NCI-H82 (cell line): ENCODE measurements at places on chromosomes 7 and 10.

GRCh38 chr10:59047180-59047579 lies 129.3 kb upstream of the PHYHIPL start:
- DNase-seq, result peak; percentile 0

GRCh38 chr7:98194672-98195457 lies 16.4 kb upstream of the BHLHA15 start:
- no peak for DNase-seq

DNA sequence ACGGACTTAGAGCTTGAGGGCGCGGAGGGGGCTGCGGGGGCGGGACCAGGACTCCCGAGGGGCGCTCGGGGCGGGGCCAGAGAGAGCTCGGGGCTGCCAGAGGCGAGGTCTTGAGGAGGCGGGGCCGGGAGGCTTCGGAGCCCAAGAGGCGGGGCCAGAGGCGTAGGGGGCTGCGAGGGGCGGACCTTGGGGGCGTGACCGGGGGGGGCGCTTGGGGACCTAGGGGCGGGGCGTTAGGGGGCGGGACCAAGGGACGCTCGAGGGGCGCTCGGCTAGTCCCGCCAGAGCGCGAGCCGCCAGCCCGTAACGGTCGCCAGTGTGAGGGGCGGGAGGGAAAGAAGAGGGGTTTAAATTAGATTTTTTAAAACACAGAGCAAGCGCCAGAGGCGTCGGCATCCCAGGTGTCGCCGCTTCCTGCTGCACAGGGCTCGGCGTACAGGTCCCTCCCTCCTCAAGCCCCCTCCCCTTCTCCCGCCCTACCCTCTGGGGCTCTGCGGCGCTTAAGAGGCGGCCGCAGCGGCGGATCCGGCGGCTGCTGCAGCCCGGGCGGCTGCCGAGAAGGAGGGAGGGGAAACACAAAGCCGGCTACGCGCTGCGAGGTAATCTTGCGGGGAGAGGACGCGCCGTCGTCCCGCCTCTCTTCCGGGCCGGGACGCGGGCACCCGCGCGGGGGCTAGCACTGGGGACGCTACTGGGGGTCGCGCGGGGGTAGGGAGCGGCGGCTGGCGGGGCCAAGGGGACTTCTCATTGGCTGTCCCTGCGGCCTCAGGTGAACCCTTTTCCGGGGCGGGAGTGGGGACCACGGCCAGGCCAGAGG lies at the start of gene ADD3:
Gene ADD3 (plus strand): TSS at position 284 of the 817 bp plus-strand sequence. CDS start 92,670 bp downstream, outside the sequence.
- peak; percentile 98 for DNase-seq

GRCh38 chr7:45155941-45156340 lies 1.6 kb upstream of the RAMP3 start:
- DNase-seq, result no peak

GRCh38 chr7:117095055-117095454 lies 141.8 kb downstream of the ST7 start:
- DNase-seq, result no peak

DNA sequence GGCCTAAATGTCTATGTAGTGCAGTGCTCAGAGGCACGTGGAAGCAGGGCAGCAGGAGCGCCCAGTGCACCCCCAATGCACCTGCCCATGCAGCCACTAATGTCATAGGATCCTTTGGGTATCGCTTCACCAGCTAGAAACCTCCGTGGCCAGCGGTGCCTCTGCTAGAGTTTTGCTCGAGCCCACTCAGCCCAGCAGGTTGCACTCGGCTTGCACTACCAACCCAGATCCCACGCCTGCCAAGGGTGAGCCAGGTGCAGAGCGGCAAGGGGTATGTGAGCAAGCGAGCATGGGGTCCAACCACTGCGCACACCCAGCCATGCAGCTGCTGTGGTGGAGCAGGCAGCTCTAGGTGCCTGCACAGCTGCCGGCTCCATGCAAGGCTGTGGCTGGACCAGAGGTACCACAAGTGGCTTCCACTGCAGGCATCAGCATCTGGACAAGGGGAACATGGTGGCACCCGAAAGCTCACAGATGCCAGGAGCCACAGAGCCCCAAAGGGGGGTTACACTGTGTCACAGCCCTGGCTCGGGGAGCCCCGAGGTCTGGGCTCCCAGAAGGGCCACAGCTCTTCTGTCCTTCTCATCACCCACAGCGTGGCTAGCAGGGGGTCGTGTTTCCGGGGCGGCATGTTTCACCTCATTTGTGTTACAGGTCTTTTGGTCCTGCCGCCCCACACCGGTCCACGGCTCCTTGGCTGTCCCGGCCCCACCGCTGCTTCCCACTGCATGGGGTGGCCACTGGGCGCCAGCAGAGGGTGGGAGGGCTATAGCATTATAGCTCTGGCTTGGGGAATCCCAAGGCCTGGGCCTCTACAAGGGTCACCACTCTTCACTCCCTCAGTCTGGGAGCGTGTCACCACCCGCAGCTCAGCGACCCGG lies 2.3 kb upstream of the NCAPG2 start:
- DNase-seq, result no peak

DNA sequence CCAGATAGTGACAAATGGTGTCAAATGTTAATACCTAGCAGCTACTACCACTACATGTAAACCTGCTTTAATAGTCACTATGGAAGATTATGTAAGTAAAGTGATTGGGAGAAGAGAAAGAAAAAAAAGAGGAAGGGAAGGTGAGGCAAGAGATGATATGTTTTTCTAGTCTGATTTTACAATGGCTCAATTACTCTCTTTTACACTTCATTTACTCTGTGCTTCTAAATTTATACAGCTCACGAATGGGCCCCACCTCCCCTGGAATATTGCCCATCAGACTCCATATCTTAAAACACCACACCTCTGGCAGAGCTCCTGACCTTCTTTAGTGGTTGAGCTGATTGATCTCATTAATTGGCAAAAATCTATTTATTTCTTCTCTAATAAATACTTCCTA lies 28.0 kb upstream of the IKZF1 start:
- DNase-seq, result no peak

- DNase-seq, result peak; percentile 36
Measured at GRCh38 chr7:45984386-45985295, 63.6 kb upstream of the IGFBP3 start.

DNA sequence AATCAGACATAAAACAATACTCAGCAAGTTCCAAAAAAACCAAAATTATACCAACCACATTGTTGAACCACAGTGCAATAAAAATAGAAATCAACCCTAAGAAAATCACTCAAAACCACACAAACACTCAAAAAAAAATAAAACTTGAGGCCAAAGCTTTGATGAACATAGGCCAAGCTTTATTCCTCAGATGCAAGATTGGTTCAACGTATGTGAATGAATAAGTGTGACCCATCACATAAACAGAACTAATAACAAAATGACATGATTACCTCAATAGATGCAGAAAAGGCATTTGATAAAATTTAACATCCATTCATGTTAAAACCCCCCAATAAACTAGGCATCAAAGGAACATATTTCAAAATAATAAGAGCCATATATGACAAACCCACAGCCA lies 506.1 kb upstream of the FZD8 start:
- no peak for DNase-seq

- DNase-seq, result no peak
Measured at GRCh38 chr7:40583667-40584444, 449.1 kb downstream of the SUGCT start.

DNA sequence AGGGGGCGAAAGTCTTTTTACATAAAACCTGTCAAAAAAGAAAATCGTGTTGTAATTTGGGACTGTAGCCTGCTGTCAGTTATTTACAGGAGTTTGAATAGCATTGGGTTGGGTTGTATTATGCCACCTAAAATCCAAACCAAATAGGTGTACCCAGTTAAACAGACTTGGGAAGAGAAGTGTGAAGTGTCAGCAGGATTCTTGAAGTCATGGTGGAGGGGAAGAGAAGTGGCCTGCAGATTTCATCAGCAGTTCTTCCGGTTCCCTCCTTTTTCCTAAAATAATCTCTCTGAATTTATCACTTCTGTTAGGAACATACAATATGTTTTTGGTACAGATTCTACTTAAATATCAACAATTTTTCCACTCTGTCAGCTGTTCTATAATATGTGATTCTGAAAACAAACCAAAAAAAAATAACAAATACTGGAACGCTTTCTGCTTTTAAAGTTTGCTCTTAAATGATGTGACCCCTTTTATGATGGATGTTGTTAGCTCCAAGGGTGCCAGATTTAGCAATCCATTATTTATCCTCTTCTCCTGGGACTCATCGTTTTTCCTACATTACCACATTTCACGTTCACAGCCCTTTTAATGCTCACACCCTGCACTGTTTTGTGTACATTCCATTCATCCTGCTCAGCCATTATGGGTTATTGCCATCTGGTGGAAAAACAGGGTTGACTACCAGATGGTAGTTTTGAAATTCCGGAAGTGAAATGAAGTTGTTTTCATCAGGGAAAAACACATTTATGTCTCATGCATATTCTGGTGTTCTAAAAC lies 18.7 kb upstream of the ARHGAP12 start:
- DNase-seq, result no peak

DNA sequence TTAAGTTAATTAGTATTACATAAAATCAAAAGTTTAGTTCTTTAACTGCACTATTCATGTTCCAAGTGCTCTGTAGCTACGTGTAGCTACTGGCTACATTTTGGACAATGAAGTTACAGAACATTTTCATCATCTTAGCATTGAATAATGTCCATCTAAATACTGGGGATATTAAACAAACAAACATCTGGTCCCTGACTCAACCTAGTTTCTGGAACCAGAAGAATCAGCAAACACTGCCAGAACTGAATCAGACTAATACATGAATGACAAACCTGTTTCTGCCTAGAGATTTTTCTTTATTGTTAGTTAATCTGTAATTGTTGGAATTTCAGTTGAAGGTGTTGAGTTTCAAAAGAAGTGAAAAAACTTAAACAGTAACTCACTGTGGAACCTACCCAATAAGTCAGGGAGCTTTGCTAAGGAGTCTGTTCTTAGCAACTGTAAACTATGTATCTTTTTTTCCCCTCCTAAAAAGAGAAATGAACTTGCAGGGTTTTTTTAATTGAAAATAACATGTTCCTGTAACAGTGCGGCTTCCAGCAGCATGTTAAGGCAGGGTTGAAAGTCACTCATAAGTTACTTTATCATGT lies 58.3 kb downstream of the CDK13 start:
- DNase-seq, result no peak

DNA sequence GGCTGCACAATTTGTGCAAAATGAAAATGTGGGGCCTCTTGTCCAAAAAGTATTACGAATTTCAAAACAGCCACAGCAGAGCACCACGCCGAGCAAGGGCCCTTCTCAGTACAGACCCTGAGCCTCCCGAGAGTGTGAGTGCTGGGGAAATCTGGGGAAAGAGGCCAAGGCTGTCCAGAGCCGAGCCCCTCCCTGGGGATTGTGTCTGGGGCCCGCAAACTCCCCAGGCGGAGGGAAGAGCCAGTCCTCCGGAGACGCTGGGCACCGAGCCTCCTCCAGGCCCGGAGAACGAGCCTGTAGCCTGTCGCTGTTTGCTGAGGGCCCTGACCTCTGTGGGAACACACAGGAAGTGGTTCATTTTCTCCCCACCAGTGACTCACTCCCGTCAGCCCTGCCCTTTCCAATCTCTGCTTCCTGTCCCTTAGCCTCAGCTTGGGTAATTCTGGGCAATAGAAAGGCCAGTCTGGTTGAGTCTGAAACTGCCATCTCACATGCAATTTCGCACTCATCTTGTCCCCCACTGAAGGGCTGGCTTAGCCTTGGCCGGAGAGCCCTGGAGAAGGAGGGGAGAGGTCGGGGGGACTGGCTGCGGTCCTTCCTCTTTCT lies 19.5 kb upstream of the GNA12 start:
- no peak for DNase-seq

GRCh38 chr7:117158941-117159697 lies 163.7 kb downstream of the WNT2 start:
- no peak for DNase-seq

- no peak for DNase-seq
Measured at GRCh38 chr7:151386301-151387160, 23.3 kb downstream of the WDR86 start.

GRCh38 chr10:76666891-76667290 lies 970.7 kb downstream of the KCNMA1 start:
- no peak for DNase-seq

DNA sequence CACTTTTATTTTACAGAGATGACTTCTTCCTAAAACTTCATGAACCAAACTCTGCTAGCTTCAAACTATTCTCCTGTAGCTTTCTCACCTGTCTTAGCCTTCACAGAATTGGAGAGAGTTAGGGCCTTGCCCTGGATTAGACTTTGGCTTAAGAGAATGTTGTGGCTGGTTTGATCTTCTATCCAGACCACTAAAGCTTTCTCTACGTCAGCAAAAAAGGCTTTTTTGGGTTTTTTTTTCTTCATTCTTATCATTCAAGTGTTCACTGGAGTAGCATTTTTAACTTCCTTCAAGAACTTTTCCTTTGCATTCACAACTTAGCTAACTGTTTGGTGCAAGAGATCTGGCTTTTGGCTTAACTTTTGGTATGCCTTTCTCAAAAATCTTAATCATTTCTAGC lies 19.3 kb upstream of the CCDC172 start:
- DNase-seq, result no peak
